ENCODE measurements at places on chromosomes 1 and 21.
A peak's percentile ranks its signal among the peaks of the same experiment; 100 is the strongest.

- no peak for DNase-seq
Measured at GRCh38 chr1:44310006-44310405, 45.1 kb downstream of the ERI3 start.

GRCh38 chr21:43975469-43976098 is 36.5 kb upstream of the TRAPPC10 start:
- DNase-seq = peak; percentile 66

- no peak for DNase-seq
Measured at GRCh38 chr1:81151206-81151605, 649.5 kb upstream of the ADGRL2 start.

- no peak for DNase-seq
Measured at GRCh38 chr1:155946633-155947219, 5.3 kb downstream of the RXFP4 start.

- no peak for DNase-seq
Measured at GRCh38 chr1:221030990-221031389, 151.7 kb downstream of the HLX start.

DNA sequence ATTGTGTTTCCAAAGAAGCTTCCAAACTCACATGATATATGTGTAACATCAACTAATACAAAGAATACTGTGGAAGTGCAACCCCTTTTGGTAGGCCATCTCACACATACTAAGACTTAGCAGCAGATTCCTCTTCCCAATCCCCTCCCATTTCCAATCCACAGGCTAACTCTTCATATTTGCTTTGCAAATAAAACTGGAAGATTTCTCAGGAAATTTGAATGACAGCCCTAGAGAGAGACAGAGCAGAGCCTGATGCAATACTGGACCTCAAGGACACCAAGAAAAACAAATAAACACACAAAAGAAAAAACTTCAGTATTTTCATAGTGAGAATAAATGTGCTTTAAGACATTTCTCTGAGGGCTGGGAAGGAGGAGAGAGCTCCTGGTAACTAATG is 190.2 kb upstream of the BRINP3 start:
- DNase-seq = no peak

GRCh38 chr1:228101994-228102790 is 933 bp downstream of the C1orf35 start:
- DNase-seq = no peak

DNA sequence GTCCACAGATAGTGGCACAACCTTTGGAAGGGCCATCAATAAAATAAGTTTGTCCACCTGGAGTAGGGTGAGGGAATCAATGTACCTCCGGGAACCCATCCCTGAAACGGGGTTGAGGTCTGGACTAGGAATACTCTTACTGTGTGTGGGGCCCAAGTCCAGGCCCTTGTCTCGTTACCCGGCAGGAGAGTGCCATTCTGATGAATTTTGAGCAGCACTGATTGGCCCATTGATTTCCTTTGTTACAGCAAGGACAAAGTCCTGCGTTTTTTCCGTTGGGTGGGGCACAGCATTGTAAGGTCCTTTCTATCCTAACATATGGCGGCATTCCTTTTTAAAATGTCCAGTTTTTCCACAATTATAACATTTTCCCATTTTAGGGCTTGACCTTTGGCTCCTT is 75.2 kb downstream of the AXDND1 start:
- no peak for DNase-seq

DNA sequence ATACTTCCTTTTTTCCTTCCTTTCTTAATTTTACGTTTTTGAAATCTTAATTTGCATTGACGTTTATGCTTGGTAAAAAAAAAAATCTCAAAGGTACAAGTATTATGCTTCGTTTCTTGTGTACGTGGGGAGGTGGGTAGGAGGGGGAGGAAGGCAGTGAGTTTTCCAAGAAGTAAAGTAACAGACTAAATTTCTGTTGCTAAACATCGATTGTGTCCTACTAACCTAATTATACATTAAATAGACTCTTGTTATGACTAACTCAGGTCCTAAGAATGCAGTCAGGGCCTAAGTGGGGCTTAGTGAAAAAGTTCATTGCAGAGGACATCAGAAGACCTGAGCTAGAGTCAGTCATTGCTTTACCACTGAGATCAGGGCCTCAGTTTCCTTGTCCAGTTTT is 17.5 kb downstream of the NEK7 start:
- no peak for DNase-seq

- DNase-seq = peak; percentile 25
Measured at GRCh38 chr1:15246960-15247614, at the start of gene FHAD1. Gene FHAD1, plus strand, starts transcription at chr1:15247223. Its CDS starts 4,562 bp downstream, at chr1:15251785.

GRCh38 chr1:221669441-221669840 is 72.4 kb downstream of the DUSP10 start:
- no peak for DNase-seq

- no peak for DNase-seq
Measured at GRCh38 chr1:51558375-51558924, 39.4 kb upstream of the EPS15 start.

- DNase-seq = no peak
Measured at GRCh38 chr1:76230842-76231281, 156.3 kb downstream of the ST6GALNAC3 start.

GRCh38 chr1:204996981-204997380 is 46.0 kb upstream of the CNTN2 start:
- no peak for DNase-seq

DNA sequence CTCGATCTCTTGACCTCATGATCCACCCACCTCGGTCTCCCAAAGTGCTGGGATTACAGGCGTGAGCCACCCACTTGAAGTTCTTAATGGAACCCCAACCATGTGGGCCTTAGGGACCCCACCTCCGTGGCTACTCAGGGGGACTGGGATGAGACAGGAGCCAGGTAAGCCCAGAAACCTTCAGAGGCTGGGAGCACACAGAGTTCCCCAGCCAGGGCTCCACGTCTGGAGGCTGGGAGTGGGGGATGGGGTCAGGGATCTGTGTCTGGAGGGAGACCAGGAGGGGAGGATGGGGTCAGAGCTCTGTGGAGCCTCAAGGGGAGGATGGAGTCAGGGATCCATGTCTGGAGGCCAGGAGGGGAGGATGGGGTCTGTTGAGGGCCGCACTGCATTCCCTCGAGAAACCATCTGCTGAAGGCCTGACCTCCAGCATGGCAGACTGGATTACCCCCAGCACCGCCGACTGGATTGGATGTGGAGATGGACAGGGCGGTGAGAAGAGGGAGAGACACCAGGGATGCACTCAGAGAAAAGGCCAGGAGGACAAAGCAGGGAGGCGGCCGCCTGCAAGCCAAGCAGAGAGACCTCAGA is 2.1 kb upstream of the FTCD start:
- no peak for DNase-seq

Data from stimulated activated CD8-positive, alpha-beta memory T cell treated with anti-CD3 and anti-CD28 coated beads, Interleukin-4, amount 100 ng/mL, for 4 hours (primary cell).